ENCODE measurements at places on chromosomes 11 and 22.
A peak's percentile ranks its signal among the peaks of the same experiment; 100 is the strongest.

DNA sequence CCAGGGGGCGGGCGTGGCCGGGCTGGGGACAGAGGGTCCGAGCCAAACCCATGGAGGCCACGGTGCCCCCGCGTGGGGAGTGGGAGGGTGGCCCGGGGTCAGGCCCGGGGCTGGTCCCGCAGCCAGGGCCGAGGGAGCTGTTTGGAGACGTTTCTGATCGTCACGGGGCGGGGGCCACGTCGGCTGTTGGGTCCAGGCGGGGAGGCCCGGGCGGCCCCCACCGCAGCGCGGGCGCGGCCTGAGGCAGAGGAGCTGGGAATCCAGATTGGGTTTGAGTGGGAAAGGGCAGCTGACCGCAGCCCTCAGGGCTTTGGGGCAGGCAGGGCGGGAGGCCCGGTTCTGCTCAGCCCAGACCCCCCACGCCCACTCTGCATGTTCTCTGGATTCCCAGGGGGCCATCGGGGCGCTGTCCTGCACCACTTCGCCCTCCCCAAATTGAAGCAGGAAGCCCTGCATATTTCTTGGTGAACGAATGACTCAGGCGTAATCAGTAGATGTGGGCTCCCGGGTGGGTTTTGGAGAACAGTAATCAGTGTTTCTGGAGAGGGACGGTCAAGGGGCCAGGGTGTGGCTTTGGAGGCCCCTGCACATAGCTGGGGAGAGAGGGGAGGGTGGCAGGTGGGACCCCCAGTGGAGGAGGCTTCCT lies 583 bp downstream of the MRPL23 start:
- no peak for DNase-seq

DNA sequence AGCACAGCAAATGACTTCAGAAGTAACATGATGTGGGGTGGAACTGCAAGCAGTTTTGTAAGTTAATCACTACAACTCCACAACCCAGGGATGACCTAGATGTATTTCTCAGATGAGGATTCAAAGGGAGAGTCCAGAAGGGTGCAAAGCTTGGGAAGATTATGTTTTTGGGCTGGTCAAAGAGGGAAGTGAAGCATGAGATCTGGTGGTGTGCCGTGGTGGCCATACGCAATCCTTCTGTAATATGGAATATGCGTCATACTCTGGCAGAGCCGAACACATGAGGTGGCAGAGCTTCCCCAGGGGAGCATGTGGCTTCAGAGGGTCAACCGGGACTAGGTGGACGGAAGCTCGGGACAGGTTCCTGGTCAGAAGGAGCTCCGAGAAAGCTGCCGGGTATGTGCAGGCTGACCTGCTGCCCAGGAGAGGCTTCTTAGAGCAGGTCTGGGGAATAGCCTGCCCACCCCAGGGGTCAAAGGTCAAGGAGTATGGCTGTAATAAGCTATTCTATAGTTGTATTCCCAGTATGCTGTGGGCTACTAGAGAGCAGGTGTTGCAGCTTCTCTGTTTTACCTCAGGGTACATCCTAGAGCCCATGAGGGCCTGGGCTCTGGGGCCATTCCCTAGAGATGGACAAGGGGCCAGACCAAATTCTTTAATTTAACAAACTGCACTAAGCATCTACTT lies 70.1 kb upstream of the PHOX2A start:
- DNase-seq: no peak

DNA sequence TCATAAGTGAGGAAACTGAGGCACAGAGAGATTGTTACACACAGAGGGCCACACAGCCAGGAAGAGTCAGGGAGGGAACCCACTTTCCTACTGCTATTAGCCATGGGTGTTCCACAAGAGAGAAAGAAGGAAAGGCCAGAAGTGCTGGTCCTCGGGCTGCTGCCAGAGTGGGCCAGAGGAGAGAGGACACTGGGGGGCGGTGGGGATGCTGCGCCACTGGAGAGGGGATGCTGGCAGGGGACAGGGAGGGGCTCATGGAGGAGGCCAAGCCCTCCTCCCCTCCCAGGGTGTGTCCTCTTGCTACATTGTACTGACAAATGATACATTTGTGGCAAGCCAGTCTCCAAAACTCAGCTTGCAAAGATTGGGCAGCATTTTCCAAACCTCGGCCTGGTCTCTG lies 9.9 kb downstream of the IL10RA start:
- no peak for DNase-seq

DNA sequence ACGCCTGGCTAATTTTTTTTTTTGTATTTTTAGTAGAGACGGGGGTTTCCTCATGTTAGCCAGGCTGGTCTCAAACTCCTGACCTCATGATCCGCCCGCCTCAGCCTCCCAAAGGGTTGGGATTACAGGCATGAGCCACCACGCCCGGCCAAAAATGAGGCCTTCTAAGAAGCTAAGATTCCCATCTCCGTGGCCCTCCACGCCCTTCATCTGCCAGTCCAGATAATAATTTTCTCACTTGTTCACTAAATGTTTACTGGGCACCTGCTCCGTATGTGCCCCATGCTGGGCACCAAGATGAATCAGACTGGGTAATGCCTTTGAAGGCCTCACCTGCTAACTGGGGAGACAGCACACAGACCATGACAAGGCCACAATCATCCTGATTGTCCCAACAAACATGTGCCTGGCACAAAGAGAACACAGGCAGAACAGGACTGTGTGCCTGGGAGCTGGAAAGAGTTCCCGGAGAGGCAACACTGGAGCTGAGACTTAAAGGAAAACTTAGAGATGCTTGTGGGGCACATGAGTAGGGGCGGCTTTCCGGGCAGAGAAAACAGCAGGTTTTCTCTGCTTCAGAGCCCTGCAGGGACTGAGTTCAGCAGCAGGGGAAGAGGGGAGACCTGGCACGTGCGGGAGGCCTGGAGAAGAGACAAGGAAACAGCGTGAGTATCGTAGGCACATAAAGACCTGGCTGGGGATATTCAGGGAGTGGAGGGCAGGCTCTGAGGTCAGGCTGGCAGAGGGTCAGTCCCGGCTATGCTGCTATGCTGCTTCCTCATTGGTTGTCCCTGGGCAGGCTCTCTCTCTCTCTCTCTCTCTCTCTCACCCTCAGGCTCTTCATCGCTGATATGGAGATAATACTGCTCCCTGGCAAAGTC lies 2.4 kb downstream of the KIAA0930 start:
- DNase-seq: no peak

GRCh38 chr11:58965246-58965985 lies 26.1 kb downstream of the GLYATL1 start:
- DNase-seq: no peak

- DNase-seq: no peak
Observed at GRCh38 chr11:64117763-64118459, 48.0 kb downstream of the MACROD1 start.

GRCh38 chr11:14905104-14906033 lies 13.3 kb upstream of the CYP2R1 start:
- peak; percentile 34 for DNase-seq

GRCh38 chr11:8309862-8310261 lies 46.2 kb upstream of the LMO1 start:
- no peak for DNase-seq

DNA sequence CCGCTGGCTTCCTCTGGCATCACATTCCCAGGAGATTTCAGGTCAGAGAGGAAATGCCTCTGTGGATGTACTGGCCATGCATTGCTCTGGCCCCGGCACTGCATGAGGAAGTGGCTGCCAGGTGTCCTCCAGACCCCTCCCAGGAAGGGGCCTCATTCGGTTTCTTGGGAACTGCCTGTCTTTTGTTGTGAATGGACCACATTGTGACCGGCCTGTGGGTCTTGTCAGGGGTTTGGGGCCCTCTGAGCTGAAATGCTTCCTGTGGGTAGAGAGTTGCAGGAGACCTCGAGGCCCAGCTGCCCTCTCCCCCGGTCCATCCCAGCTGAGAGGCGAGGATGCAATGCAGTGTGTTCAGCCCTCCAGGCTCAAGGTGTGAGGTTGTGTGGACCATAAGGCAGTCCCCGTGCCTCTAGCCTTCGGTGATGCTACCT lies 18.8 kb upstream of the ST3GAL4 start:
- DNase-seq: peak; percentile 85

- no peak for DNase-seq
Observed at GRCh38 chr11:124409906-124410305, 11.1 kb upstream of the OR8B3 start.

DNA sequence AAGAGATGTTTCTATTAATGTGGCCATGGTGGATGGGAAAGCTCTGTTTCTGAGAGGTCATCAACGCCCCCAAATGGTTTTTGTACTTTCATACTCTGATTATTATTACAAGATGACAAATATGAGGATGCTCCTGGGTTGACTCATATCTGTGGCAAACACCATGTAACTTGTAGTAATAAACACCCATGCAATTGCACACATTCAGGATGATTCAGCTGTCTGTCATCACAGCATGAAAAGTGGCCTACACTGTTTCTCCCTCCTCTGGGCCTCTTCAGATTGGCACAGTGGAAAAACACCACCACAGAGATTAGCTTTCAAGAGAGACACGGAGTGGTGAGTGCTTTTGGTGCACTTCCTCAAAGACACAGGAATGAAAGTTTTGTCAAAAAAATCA lies 85.4 kb downstream of the MTNR1B start:
- DNase-seq: peak; percentile 92

- no peak for DNase-seq
Observed at GRCh38 chr11:66221012-66221411, 47.4 kb upstream of the RAB1B start.

DNA sequence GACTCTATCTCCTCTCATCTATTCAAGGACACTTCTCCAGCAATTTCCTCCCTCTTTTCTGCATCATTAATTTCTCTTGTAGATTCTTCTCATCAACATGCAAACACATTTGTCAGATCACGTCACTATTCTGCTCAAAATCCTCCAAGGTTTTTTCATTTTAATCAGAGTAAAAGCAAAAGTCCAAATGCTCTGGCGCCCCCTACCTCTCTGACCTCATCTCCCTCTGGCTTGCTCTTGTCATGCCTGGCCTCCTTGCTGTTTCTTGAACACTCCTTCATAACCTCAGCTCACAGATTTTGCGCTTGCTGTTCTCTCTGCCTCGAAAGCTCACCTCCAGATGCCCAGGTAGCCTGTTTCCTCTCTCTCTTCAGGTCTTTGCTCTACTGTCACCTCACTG lies 22.4 kb downstream of the RTCB start:
- DNase-seq: peak; percentile 30

DNA sequence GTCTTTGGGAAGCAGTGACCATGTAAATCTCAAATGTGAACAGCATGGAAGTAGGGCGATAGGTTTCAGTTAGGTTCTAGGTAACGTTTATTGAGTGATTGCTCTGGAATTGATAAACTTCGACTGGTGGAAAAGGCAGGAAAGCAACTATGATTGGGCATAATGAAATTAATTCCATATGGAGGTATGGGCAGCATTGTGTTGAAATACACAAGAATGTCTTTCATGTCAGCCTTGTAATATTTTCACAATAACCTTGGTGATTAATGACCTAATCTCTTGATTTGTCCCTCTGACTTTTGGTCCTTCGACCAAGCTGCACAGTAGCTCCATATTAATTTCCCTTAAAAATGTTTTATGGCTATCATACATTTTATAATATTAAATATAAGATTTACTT lies 2.8 kb downstream of the CEP57 start:
- no peak for DNase-seq

DNA sequence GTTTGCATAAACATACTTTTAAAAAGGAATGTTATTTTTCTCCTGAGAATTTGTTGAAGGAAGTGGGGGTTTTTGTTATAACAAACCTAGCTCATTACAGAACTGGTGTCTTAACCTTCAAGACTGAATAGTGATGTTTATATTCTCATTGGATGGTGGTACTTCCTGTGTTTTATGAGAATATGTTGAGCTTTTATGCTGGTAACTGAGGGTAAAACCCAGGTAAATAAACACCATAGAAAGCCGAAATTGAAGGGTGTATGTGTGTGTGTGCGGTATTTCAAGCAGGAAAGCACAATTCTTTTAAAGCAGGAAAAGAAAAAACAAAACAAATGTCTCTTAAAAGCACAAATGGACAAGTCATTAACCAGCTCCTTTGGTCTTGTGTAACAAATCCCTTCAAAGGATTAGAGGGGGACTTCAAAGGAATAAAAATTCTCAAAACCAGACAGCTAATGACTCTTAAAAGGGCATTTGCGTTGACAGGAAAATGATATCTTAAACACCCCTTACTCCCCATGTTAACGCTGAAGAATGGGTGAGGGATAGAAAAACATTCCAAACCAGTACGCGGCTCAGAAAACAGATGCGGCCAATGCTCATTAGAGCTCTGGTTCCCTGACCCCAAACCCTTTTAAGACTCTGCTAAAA lies 23.8 kb downstream of the LMO2 start:
- DNase-seq: no peak

GRCh38 chr11:84963240-84963639 lies 663.9 kb downstream of the DLG2 start:
- DNase-seq: no peak

DNA sequence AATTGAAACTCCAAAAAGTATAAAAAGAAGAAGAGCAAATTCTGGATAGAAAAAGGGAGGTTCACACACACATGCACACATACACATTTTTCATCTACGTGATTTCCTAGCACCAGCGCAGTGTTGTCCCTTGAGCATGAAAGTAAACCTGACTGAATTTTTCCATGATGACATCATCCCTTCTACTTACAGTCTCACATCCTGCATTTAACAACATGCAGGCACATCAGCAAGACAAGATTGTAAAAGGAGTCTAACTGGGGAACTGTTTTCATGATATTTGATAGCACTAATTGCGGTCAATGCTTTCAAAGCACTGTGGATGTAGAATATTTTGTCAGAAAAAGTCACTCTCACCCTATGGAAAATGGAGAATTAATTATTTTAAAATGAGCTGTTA lies 36.6 kb downstream of the GAS2 start:
- DNase-seq: peak; percentile 85

DNA sequence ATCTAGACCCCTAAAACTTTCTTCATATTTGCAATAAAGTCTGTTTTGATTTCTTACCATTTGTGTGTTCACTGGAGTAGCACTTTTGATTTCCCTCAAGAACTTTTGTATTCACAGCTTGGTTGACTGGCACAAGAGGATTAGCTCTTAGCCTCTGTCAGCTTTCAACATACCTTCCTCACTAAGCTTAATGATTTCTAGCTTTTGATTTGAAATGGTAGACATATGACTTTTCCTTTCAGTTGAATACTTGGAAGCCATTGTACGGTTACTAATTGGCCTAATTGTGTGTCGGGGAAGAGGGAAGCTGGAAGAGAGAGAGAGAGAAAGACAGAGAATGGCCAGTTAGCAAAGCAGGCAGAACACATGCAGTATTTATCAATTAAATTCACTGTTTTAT lies 180.5 kb downstream of the ARHGAP42 start:
- DNase-seq: no peak

- peak; percentile 49 for DNase-seq
Observed at GRCh38 chr22:23137905-23138561, 3.8 kb downstream of the RSPH14 start.

DNA sequence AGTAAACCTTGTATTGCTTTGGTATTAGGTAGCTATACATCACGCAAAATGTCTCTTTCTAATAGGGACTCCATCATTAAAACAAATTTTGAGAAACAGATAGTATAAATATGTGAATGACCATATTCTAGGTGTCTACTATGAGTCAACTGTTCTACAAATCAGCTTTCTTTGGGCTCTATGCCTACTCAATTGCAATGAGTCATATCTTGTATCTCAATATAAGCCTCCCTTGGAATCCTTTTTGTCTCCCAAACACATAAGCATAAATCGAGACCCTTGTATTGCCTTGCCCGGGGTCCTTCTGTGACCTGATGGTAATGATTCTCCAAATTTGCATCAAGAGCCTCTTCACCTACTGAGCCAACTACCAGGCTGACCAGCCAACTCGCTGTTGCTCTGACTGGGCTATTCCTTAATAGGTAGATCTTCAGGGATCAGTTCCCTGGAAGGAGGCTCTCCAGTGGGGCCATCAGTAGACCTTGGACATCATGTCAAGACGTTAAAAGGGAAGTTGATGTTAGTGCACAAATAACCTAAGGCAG lies 22.2 kb downstream of the BLID start:
- DNase-seq: peak; percentile 40

- no peak for DNase-seq
Observed at GRCh38 chr11:102135256-102135655, 25.0 kb downstream of the YAP1 start.

All from lung microvascular endothelial cell (primary cell).